ENCODE measurements at places on chromosomes 6 and 20. TPM values are rescaled to one million over a fixed set of nuclear protein-coding genes. Genes with fewer than 3 reads are reported as not detected.

The TMEM200A gene
- total RNA-seq: 10.4 TPM

- H3K27ac ChIP-seq: no peak overlapping the region
- H3K4me3 ChIP-seq: no peak overlapping the region
- no peak for DNase-seq
- peaks cover 3% of the 10 kb centered on the region for H3K27me3 ChIP-seq
- peaks cover 8% of the 10 kb centered on the region for H3K36me3 ChIP-seq
These were observed 176.8 kb downstream of the NFATC2 start for GRCh38 chr20:51365670-51366069.

DNA sequence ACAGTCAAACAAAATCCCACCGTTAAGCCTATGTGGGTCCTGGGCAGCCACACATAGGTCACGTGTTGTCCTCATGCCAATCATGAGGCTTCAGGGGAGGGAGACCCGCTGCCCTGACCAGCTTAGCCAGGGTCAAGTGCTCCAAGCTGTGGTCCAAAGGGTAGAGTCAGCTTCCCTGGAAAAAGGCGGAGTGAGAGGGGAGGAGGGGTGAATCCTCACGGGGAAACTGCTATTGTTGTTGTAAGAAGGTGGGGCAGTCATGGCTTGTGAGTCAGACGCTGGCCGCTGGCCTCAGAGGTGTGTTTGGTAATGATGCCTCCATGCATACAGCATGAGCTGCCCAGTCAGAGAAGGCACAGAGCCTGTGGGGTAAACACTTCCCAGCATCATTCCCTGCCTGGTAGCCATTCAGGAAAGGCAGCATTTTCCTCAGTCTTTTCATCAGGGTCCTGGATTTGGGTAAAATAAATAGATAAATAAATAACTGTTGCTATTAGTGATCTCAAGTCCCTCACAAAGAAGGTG is 8.7 kb downstream of the CST3 start:
- no peak overlapping the region for H3K4me3 ChIP-seq
- peaks cover 2% of the 10 kb centered on the region for H3K27me3 ChIP-seq
- H3K27ac ChIP-seq: no peak overlapping the region

DNA sequence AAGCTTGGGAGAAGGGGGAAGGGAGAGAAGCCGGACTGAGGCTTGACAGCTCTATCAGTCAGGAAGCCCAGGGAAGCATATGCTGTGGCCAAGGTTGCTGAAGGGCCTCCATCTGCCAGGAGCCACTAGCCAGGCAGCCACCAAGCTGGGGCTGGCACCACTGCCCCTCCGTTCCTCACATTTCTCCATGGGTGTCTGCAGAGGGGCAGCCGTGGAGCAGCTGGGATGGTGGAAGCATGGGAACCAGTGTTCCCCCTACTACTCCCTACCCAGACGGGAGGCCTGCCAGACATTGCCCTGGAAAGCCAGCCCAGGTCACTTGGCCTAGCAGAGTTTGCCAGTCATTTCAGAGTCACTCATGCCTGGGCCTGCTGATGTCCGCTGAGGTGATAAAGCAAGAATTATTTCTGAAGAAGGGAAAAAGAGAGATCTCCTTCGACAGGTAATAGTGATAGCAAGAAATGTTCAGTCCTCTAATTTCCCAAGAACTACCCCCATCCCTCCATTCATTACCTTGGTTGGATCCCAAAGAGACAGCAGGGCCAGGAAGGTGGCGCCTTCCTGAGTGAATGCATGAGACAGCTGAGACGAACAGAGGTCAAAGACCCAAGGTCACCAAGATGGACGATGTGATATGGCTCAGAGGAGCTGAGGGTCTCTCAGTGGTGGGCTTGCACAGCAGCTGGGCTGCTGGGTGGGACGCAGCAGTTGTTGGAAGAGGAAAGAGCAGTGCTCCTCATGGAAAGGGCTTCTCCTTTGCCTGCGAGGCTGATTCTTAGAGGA is 21.9 kb downstream of the SNPH start:
- H3K4me1 ChIP-seq: no peaks in the 10 kb centered on the region
- H3K27ac ChIP-seq: no peak overlapping the region
- no peaks in the 10 kb centered on the region for H3K36me3 ChIP-seq
- H3K27me3 ChIP-seq: no peaks in the 10 kb centered on the region
- no peak for DNase-seq
- no peak overlapping the region for H3K4me3 ChIP-seq

The VGLL2 gene
- not detected for total RNA-seq

DNA sequence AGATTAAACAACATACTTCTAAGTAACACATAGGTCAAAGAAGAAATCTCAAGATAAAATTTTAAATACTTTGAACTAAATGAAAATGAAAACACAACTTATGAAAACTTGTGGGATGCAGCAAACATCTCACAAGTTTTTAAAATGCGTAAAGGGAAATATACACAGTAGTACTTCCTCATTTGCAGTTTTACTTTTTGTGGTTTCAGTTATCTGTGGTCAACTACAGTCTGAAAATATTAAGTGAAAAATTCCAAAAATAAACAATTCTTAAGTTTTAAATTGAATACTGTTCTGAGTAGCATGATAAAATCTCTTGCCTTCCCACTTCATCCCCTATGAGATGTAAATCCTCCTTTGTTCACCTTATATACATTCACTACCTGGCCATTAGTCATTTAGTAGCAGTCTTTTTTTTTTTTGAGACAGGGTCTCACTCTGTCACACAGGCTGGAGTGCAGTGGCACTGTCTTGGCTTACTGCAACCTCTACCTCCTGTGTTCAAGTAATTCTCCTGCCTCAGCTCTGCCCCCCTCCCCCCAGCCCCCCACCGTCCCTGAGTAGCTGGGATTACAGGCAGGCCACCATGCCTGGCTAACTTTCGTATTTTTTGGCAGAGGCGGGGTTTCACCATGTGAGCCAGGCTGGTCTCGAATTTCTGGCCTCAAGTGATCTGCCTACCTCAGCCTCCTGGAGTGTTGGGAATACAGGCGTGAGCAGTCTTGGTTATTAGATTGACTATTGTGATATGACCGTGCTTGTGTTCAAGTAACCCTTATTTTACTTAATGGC is 154.6 kb upstream of the AHI1 start:
- H3K4me1 ChIP-seq: peaks cover 3% of the 10 kb centered on the region
- peak; percentile 23 for DNase-seq
- peaks cover 33% of the 10 kb centered on the region for H3K36me3 ChIP-seq
- H3K27ac ChIP-seq: 0 out of 2 replicates have a peak overlapping the region, but pooled peaks have one; percentile 14

GRCh38 chr6:104324301-104324700 is 535.4 kb downstream of the HACE1 start:
- no peaks in the 10 kb centered on the region for H3K36me3 ChIP-seq
- DNase-seq: no peak
- H3K4me1 ChIP-seq: peaks cover 13% of the 10 kb centered on the region
- H3K27ac ChIP-seq: no peak overlapping the region
- no peaks in the 10 kb centered on the region for H3K27me3 ChIP-seq
- no peak overlapping the region for H3K4me3 ChIP-seq

The CST2 gene
- total RNA-seq: not detected

The DNAAF9 gene
- 8.1 TPM for total RNA-seq

GRCh38 chr6:70700922-70701876 is 33.5 kb downstream of the SMAP1 start:
- DNase-seq: no peak
- H3K36me3 ChIP-seq: peaks cover 6% of the 10 kb centered on the region
- H3K27ac ChIP-seq: no peak overlapping the region

The FRK gene
- total RNA-seq: 0.18 TPM

The NECAB3 gene
- total RNA-seq: 29.3 TPM

DNA sequence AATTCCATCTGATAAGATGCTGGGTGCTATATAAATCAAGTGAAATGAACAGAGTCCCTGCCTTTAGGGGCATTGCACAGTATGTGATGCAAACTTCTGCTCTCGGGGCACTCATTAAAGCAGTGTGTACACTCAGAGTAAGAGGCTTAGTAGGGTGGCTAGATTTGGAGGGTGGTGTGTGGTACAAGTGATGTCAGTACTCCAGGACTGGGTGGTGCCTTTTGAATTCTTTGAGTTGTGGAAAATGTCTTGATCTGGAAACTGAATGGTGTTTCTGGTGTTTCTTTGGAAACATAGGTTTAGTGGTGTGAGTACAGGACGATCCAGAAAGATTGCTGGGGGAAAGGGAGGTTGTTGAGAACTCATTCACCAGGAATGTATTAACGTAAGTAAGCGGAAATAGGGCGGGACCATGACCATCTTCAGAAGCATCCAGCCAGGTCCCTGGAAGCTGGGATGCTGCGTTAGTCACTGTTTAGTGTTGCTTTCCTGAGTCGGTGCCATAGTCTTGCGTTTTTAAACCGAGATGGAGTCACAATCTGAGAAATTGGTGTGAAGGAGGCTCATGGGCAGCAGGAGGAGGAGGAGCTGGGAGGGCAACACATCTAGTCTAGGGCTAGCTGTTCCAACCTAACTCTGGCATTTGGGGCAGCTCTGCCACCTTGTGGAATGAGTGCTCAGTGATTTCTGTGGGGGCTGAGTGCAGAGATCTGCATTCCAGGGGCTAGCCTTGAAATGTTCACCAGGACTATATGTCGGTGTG is 70.3 kb downstream of the SCAND1 start:
- H3K27ac ChIP-seq: peak overlapping the region; percentile 85
- H3K4me3 ChIP-seq: no peak overlapping the region
- no peaks in the 10 kb centered on the region for H3K27me3 ChIP-seq
- H3K36me3 ChIP-seq: peaks cover 5% of the 10 kb centered on the region

GRCh38 chr6:152952866-152953509 is 29.9 kb downstream of the FBXO5 start:
- peaks cover 19% of the 10 kb centered on the region for H3K4me1 ChIP-seq
- no peaks in the 10 kb centered on the region for H3K36me3 ChIP-seq
- no peak overlapping the region for H3K27ac ChIP-seq
- H3K4me3 ChIP-seq: no peak overlapping the region
- peaks cover 3% of the 10 kb centered on the region for H3K27me3 ChIP-seq
- no peak for DNase-seq

DNA sequence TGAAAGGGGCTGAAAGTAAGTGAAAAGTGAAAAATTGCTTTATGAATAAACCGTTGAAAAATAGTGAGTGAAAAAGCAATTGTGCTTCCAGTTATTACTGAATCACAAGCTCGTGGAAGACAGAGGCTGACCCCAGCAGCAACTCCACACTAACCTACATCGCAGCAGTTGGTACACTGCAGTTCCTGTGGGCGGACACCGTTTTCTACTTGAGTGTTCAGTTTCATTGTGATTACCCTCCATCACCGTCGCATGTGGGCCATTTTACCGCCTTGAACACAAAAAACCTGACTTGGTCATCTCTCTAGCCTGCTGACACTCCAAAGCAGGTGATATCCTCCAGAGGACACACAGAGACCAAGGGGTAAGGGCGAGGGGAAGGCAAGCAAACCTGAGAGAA is 28.4 kb downstream of the PRDM1 start:
- no peaks in the 10 kb centered on the region for H3K36me3 ChIP-seq
- DNase-seq: no peak
- H3K27ac ChIP-seq: no peak overlapping the region
- no peak overlapping the region for H3K4me3 ChIP-seq
- no peaks in the 10 kb centered on the region for H3K27me3 ChIP-seq

The PSORS1C2 gene
- total RNA-seq: 0.78 TPM

DNA sequence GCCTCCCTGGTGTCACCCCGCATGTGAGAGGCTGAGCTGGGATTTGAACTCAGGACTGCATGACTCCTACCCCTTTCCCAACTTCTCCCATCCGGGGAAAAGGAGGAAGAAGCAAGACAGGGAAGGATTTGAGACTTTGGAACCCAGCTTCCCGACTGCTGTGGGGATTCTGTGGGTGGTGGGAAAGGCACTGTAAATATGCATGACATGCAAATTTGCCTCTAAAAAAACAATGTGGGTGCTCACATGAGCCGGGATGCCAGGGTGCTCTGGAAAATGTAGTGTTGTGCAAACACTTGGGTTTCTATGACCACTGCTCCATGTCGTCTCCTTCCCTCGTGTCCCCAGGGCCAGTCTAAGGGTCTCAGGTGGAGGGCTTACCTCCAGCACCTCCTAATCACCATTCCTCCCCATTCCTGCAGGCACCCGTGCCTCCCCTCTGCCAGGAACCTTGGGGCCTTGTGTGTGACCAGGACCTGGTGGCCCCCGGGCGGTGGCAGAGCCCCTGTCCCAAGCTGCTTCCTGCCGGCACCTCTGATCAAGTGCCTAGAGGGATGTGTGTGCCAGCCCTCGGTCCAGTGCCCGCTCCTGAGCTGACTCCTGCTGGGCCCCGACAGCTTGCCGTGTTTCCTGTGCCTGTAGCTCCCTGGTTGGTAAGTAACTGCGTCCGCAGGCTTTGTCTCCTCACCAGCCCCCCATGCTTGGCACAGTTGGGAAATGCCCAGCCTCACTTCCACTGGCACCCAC is 60.7 kb downstream of the DLGAP4 start:
- H3K27me3 ChIP-seq: no peaks in the 10 kb centered on the region
- H3K36me3 ChIP-seq: no peaks in the 10 kb centered on the region
- H3K4me3 ChIP-seq: no peak overlapping the region
- H3K27ac ChIP-seq: no peak overlapping the region
- H3K4me1 ChIP-seq: peaks cover 14% of the 10 kb centered on the region
- DNase-seq: no peak

The PNLDC1 gene
- 0.39 TPM for total RNA-seq

GRCh38 chr20:10986586-10986985 is 312.8 kb upstream of the JAG1 start:
- H3K4me1 ChIP-seq: peaks cover 22% of the 10 kb centered on the region
- H3K27me3 ChIP-seq: no peaks in the 10 kb centered on the region
- H3K36me3 ChIP-seq: no peaks in the 10 kb centered on the region
- no peak for DNase-seq

All from WTC11 (cell line).